Brain pericyte (primary cell): ENCODE measurements at places on chromosomes 12 and 14.
A peak's percentile ranks its signal among the peaks of the same experiment; 100 is the strongest.

GRCh38 chr12:66852091-66852490 is 173.2 kb upstream of the GRIP1 start:
- no peak for DNase-seq

DNA sequence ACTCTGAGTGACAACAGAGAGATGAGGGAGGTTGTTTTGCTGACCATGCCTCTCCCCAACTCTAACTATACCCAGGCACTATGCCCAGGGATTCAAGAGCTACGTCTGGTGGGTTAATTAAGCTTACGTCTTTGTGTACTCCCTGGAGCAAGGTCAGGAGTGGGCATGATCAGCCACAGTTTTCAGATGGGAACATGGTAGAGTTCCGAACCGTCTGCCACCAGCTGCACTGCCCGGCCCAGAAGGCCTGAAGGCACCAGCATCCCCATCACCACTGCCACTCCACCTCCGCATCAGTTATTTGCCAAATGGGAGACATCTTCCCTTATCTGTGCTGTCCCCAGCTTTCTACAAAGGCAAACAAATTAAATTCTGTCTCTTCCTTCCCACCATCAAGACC is 11.1 kb upstream of the GPX2 start:
- no peak for DNase-seq

DNA sequence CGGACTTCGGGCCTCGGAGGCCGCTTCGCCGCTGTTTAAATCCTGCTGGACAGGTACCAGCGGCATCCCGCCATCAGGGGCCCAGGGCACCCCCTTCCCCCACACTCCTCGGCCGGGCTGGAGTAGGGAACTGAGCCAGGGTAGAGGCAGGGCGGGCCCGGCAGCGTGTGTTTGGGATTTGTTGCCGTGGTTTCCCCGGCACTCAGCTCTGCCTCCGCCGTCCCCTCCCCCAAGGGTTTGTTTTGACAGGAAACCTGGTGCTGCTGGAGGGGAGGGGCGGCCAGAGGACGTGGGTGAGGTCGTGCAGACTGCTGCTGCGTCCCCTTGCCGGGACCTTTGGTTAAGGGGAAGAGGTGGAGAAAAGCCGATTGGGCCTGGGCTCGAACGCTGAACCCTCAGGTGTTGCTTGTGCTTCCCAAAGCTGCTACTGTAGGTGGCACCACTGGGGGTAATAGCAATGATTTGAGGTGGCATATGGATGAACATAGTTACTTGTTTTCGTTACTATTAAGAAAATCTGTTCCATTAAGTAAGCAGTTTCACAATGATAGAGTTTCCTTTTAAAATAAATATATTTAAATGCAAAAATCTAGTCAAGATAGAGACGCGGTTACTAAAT is 778 bp downstream of the TCP11L2 start:
- no peak for DNase-seq

GRCh38 chr14:32399920-32400319 is 70.8 kb downstream of the AKAP6 start:
- no peak for DNase-seq

DNA sequence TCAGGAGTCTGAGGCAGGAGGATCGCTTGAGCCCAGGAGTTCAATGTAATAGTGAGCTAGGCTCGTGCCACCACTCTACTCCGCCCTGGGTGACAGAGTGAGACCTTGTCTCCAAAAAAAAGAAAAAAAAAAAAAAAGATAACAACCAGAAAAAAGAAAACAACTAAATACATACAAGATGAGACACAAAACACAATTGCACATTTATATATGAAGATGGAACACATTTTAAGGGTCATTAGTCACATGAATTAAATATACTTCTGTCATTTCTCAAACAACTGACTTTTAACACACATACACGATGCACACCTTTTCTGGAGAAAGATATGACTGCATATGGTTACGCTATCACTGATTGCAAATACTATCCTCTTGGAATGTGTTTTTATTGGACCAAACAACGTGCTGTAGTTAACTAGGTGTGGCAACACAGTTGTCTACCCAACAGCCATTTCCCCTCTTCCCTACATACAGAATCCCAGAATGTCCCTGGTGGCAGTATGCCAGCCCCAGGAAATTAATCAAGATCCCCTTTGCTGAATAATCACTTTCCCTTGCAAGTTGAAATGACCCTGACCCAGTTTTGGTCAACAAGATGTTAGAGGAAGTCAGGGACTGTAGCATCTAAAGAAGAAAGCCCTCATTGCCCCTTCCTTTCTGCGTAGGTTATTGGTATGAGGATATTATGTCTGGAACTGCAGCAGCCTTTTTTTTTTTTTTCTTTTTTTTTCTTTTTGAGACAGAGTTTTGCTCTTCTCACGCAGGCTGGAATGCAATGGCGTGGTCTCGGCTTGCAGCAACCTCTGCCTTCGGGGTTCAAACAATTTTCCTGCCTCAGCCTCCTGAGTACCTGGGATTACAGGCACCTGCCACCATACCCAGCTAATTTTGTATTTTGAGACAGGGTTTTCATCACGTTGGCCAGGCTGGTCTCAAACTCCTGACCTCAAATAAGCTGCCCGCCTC is 5.6 kb upstream of the MYL6B start:
- DNase-seq, result no peak

GRCh38 chr12:12506496-12506890 is 56.2 kb downstream of the DUSP16 start:
- DNase-seq, result peak; percentile 10

DNA sequence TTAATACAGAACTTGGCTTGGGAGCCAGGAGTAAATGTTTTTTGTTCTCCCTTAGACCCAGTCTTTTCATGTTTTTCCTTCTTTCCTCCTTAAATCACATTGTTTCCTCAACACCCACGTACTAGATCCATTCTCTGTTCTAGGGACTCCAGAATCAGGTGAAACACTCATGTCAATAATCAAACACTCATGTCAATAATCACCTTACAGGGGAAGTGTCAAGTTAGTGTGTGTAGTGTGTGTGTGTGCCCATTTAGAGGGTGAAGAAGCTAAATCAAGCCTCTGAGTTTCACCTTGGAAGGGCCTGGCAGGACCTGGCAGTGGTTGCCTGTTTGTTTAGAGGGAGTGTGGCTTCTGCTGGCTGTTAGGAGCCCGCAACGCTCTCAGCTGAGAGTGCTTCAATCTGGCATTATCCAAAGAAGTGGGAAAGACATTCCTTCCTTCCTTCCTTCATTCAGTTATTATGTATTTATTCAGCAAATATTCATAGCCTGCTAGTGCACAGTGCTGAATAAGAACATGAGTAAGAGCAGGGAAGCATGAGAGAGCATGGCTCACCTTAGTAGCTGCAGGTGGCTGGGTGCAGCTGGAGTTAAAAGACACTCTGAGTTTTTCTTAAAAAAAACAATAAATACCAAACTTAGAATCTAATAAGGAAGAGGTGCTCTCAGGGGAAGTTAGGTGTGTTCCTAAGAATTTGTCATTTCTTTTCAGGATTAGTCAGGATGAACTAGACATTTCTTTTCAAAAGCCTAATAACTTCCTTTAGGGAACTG is 17.6 kb upstream of the EID3 start:
- DNase-seq, result no peak

GRCh38 chr12:76346798-76347420 is 1.3 kb downstream of the BBS10 start:
- DNase-seq, result no peak

DNA sequence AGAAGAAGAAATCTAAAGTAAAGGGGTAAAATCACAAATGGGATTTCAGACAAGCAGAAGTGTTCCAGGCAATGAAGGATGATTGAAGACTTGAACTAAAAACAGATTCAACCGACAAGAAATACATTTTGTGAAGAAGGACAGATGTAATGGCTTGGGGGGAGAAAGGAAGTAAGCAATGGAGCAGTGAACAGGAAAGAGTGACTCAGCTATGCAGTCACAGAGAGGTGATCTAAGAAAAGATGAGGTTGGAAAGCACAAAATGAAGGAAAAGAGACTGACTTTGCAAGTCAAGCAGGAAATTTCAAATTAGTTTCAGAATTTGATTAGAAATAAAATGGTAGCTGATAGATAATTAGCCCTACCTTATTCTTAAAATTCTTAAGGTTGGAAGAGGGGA is 66.5 kb downstream of the PUS7L start:
- DNase-seq, result no peak

- DNase-seq, result no peak
Observed at GRCh38 chr12:54415221-54415929, 3.7 kb downstream of the ITGA5 start.

DNA sequence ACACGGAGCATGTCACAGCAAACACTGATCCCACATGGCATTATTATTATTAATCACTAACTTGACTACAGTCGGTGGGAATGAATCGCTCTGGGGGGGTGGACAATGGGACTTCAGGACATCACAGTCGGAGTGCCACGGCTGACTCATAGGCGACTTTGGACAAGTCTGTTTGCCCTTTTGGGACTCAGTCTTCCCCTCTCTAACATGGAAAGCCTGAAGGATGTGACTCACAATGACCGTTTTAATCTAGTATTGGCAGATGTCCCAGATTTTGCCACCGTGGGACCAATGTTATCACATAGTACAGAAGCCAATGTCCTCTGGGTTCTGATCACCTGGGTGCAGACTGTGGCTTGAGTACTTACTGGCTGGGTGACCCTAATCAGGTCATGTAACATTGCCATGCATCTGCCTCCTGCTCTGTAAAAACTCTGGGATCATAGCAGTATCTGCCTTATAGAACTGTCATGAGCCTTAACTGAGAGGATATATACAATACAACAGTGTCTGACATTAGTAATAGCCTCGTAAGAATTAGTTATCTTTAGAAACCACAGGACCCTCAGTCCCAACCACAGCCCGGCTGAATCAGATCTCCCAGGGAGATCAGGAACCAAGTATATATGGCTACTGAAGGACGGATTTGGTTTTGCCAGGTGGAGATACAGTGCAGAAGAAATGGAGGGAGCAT is 362.6 kb downstream of the BCL11B start:
- DNase-seq, result no peak

GRCh38 chr12:33486058-33486457 is 46.4 kb upstream of the SYT10 start:
- no peak for DNase-seq

DNA sequence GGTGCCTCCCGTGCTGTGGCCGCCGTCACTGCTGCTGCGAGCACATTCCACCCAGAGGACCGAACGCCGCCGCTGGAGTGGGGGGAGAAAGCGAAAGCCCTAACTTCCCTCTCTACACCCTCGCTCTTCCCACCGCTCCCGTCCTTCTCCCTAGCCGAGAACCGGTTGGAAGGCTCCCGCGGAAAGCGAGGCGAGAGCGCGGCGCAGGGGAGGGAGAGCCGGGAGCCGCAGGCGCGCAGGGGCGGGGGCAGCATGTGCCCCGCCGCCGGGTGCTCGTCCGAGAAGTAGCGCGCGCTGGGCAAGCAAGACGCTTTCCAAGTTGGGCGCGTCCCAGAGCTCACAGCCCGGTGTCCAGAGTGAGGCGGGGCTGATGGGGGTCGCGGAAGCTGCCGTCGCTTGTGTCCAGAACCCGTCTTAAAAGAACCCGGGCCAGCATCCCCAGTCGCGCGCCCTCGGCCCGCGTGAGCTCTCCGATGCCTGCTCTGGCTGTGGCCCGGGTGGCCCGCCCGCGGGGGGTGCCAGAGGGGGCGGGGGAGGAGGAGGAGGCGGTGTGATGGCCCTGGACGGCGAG is at the start of gene TRHDE:
Gene TRHDE (plus strand): TSS at position 280 of the 571 bp plus-strand sequence. CDS start 274 bp downstream, at position 554.
- no peak for DNase-seq

DNA sequence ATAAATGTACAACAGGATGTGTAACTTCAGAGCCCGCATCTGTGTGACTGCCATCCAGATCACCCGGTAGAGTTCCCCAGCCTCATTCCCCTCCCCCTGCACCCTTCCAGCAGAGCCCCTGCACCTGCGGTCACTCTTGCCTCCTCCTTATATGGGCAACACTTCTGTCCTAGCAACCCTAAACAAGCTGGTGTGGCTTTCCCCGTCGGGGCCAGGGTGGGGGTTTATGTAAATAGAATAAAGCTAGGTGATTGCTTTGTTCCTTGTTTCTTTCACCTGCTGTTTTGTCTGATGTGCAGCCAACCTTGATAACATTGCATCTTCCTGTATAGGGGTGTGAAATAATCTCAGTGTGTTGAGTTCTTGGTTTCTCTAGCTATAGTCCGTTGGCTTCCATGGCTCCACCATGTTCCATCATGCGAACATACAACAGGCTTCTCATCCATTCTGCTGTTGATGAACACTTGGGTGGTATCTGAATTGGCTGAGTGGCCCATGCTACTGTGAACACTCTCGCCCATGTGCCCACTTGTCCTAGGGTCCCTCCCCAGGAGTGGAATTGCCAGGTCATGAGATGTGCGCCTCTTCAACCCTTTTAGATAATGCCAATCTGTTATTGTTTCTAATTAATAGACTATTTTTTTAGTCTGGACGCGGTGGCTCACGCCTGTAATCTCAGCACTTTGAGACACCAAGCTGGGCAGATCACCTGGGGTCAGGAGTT is 102.2 kb downstream of the KIF26A start:
- no peak for DNase-seq

DNA sequence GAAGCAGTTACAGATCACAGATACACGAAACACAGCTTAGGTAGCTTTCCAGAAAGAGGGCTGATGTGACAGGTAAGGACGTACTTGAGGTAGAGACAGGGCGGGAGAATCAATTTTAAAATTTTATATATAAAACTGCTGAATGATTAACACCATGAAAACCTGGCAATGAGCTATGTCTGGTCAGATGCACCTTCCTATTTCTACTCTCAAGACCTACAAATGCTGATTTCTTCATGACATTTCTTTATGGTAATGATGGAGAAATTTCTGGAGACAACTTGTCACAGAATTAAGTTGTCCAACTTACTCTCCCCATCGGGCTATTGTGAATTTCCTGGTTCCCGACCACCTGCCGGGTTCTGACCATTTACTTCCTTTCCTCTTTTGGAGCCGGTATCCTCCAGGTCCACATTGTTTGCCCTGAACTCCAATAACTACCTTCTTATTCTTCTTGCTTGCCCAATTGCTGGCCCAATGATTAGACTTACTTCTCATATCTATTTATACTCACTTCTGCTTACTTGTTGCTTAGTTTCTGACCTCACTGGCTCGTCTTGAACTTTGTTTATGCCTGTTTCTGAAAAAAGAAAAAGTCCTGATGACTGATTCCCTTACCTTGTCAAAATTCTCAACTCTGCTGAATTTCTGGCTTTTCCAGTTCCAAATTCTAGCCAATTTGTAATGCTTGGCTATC is 12.8 kb upstream of the ATP2B1 start:
- DNase-seq, result no peak

DNA sequence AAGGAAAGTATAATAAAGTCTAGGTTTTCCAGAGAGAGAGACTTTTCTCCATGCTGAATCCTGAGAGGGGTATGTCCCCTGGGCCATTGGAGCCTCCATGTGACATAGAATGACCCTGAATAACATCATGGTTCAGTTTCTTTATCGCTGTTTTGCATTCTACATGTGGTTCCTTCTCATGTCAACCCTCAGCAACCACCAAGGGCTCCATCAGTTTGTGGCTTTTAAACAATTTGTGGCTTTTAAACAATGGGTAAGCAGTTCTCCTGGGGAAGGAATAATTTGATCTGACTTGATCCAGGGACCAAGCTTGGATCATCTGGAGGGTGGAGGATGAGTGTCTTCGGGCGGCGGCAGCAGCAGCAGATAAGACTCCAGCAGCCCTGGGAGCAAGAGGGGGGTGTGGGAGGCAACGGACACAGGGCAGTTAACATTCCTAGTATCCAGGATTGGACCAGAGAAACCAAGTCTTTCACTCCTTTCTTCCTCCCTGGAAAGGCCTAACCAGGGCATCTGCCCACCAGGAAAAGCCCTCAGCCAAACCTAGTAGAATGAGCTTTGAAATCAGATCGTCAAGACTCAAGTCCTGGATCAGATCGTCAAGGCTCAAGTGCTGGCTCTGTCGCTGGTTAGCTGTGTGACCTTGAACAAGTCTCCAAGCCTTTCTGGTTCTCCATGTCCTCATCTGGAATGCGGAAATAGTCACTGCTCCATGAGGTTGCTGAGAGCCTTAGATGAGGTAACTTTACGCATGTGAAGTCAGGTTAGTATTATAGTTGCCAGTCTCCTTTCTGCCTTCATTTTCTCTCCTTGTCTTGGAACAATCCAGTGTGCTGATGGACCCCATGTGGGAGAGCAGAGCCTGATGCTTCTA is 27.8 kb upstream of the FAM222A start:
- DNase-seq, result no peak
